Stimulated activated CD8-positive, alpha-beta memory T cell treated with anti-CD3 and anti-CD28 coated beads, Interleukin-15, amount 100 ng/mL, for 1 hour (primary cell): ENCODE measurements at places on chromosomes 4 and X.

- no peak for DNase-seq
Observed at GRCh38 chrX:134683351-134684005, 25.2 kb upstream of the PLAC1 start.

- DNase-seq = no peak
Observed at GRCh38 chrX:96688789-96689188, 4.1 kb downstream of the DIAPH2 start.

DNA sequence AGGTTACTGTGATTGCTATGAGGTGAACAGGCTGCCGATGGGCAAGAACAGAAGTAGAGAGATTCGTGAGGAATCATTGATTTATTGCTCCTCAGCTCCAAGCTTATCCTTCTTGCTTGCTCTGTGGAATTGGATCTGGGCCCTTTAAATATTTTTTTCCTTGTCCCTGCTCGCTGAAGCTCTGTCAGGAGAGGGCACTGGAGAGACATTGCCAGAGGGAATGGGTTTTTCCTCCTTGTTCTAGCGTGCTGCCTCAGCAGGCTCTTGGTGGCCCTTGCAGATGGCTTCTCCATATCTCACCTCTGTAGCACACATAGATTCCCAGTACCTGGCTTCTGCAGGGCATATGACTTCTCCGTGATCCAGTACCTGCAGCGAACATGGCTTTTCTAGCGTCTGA is 67.4 kb downstream of the CNGA2 start:
- no peak for DNase-seq

DNA sequence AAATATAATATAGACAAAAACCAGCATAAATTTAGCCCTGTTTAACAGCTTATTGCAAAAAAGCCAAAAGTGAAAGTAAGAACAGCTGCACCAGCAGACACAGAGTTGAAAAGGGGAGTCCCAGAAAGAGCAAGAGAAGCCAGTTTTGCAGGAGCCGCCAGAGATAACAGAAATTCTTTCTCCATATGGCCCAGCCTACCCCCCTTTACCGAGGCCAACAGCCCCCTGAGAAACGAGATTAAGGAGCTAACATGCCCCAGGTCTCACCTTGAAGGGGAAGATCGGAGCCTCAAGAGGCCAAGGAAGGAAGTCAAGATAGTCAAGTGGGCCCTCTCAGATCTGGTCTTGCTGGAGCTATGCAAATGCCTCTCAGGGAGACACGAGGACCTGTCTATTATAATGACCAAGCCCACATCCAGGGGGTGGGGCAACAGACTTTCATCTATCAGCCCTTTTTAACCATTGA is 4.8 kb downstream of the ACOX3 start:
- DNase-seq = no peak

- DNase-seq = no peak
Observed at GRCh38 chr4:74428276-74428675, 16.7 kb upstream of the AREG start.

DNA sequence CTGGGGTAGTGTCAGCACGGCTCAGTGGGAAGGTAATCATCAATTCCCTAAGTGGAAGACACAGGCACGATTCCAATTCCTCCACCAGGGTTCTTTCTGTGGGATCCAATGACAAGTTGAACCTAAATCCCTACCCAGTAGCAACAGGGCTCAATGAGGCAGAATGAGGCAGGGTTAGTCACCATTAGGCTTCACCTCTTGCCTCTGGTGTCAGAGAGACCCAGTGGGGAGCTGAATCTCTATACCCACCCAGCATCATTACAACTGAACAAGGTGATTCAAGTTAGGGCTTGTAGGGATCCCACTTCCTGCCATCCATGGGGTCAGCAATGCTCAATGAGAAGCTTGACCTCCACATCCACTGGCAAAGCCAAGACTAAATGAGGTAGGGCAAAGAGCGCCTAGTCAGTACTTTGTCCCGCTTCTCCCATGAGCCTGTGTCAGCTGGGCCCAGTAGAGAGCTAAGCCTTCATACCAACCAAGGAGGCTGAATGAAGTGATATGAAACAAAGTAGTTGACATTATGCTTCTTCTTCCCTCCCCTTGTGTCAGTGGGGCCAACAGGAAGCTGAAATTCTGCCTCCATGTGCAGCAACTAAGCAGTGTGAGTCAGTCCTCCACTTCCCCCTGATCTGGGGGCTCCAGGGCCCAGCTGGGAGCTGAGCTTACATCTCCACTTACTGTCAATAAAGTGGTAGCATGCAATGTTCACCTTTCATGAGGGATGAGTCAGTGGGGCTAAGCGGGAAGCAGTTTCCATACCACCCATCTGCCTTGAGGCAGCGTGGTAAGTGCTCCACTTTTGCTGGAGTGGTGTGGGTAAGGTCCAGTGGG is 36.4 kb upstream of the RBM41 start:
- DNase-seq = no peak

DNA sequence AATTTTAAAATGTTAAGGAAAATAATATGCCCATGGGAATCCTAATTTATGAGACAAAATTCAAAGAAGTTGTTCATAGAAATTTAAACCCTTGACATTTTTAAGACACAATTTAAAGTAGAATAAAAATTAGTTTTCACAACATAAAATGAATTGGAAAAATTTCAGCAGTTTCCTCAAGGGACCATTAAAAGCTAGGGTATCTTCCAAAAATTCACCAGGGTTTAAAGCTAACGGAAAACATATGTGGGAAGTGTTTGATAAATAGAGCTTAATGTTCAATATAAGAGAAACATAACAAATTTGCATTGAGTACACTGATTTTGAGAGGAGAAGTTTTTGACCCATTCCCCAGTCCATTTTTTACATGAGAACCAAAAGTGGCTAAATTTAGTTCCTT is 228.9 kb upstream of the TTC29 start:
- DNase-seq = no peak

DNA sequence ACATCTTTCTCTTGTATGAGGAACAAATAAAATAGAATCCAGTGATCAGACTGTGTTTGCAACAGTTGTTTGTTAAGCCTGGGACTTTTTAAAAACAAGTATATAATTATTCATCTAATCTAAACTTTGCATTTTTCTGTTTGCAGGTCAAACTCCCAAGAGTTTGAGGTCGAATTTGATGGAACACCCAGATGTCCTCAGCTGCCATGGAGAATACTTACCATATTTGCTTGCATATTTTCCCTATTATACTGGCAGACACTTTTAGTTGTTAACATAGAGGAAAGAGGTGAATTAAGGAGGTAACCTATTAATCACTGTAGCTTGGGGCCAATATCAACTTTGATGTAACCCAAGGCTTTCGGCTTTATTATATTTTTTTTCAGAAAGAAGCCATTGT is 401.5 kb upstream of the DIPK2B start:
- DNase-seq = no peak

- DNase-seq = no peak
Observed at GRCh38 chr4:138542191-138542776, 300.1 kb upstream of the SLC7A11 start.

GRCh38 chrX:20680998-20681397 is 414.3 kb upstream of the RPS6KA3 start:
- DNase-seq = no peak

DNA sequence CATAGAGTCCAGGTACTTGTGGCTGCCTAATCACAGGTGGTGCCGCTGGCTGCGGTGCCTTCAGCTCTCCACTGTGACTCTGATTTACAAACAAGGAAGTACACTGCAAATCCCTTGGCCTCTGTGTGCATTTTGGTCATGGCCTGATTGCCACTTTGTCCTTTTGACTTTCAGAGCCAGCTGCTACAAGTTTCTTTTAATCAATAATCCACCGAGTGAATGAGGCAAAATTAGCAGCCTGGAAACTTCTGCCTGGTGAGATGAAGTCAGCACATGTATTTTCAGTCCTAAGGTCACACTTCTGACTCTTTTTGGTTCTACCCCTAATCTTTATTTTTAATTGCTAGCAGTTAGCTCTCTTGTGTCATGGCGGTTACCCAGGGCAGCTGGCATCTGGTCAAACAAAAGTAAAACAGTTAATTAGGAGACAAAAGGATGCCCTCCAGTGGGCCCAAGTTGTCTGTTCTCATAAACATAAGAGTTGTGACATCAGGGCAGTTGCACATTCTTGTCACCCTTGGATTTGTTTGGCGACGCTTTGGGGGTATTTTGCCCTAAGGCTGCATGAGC is 62.3 kb upstream of the LNX1 start:
- DNase-seq = no peak

GRCh38 chr4:185036842-185037241 is 18.6 kb downstream of the HELT start:
- no peak for DNase-seq

DNA sequence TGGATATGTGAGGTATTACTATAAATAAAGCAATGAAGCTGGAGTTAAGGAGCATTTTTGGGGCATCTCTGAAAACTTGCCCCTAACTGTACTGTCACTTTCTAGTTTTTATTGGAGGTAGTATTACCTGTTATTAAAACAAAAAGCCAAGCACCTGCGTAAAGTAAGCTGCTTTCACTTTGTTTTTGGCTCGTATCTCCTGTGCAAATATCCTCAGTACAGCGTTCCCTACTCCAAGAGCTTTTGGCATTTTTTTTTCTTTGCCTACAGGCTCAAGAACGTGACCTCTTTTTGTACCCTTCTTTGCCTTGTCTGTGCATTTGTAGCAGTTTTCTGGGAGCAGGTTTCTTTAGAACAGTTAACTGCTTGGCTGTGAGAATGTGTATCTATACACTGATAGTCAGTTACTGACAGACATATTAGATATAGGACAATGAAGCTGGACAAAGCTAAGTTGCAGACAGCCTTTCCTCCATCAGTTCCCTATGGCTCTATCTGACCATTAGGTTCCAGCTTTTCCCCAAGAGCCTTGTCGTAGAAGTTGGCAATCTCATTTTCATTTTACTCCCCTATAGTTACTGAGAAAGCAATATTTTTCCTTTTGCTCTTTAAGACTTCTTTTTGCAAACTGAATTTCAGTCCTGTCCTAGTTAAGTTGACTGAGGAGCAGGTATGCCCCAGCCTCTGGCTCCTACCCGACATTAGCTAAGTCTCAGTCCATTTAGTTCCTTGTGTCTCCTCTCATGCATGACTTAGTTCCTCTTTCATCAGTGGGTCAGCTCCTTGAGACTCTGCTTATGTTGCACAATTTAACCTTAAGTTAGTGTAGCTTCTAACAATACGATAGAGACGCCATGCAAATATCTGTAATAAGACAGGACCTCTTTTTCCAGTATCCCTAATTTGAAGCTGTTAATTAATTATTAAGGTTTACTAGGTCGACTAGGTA is 71.5 kb upstream of the HPRT1 start:
- DNase-seq = no peak

GRCh38 chrX:37714479-37714878 is 28.9 kb downstream of the XK start:
- DNase-seq = no peak

DNA sequence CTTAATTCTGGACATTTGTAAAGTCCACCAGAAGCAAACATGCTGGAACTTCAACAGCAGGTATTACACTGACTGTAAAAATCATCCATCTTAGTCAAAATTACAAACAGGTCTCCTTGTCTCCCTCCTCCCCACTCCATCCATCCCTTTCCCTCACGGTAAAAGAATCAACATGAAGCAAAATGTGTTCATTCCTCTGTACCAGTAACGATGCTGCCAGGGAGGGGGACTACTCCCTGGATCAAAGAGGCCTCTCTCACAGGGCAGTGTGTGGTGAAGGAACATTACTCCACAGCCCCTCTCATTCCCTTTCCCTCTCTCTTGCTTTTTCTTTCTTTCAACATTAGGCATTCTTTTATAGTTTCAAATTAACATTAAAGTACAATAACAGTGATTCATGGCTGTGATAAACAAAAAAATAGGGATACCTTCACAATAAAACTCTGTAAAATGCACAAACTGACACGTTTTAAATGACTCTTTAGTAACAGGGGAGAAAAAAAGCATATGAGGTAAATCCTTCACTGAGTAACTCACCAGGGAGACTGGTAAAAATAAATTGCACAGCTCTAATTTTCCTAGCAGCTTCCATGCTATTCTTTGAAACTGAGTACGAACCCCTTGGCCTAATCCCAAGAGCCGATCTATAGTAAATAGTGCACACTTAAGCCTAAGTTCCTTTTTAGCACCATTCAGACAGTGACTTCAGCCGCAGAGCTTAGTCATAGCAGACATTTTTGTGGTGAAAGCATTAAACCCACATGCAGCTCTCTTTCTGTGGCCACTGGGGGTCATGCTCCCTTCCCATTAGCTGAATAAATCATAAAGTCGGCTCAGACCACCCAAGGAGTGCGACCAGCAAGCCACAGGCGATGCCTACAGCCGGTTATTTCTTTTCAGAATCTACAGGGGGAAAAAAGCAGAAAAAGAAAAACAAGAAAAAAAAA is 215.6 kb upstream of the GYPA start:
- DNase-seq = no peak

DNA sequence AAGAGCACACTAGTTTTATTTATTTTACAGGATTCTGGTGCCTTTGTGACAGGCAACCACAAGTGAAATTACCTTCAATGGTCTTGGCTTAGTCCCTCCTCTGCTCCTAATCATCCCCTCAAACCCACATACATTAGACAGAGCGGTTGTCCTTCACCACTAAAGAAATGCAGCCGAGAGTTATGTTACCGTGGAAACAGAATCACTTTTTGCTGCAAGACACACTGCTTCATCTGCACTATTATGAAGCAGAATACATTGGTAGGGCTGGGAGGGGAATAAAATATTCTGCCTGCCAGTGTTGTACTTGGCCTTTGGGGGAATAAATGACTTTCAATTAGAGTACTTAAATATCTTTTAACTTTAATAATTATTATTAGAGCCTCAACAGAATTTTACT is 75.2 kb downstream of the ARHGEF38 start:
- DNase-seq = no peak

DNA sequence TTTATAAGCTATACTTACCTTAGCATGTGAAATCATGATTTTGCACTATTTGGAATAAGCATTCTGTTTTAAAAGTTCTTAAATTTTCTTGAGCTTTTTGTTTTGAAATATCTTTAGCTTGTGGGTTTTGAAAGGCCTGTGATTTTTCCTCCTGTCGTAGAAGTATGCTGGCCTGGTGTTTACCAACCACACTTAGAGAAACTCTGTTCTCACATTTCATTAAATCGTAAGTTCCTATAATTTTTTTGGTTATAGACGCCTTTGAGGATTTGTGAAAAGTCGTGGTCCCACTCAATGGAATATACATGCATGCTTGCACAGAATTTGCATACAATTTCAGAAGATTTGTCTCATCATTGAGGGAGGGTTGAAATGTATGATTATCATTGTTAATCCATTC is 63.6 kb downstream of the PDLIM5 start:
- DNase-seq = no peak

DNA sequence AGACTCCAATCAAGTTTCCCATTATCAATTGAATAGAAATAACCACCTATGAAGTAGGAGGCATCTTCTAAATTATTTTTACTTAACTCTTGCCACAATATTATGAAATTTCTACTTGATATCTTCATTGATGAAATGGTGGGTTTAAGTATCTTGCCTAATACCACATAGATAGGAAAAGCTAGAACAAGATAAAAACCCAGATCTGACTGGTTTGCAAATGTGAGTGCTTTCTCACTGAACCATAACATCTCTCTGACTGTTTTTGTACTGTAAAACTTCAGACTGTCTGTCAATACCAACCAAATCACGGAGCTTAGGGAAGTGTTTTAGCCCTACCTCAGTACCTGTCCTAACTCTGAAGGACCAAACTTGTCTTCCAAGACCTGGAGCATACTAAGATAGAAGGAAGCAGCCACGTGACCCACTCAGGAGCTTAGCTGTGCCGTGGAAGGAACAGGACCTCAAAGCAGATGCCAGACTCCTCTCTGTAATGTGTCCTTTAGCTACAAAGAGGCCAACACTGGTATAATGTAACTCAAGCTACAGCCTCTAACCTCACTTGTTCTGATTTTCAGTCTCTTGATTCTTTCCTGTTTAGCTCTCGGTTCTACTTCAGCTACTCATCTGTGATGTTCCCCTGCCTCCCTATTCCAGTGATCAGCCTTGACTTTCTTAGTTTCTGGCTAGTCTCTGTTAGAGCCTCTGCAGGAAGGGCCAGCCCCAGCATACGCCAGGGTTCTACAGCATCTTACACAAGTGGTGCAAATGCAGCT is 84.4 kb downstream of the LRP2BP start:
- DNase-seq = no peak
